ENCODE measurements at places on chromosomes 3 and 15. TPM values are rescaled to one million over a fixed set of nuclear protein-coding genes. Genes with fewer than 3 reads are reported as not detected.

Gene CDHR4
- not detected for total RNA-seq

- no peak for DNase-seq
Observed at GRCh38 chr15:49060710-49061495, 14.7 kb upstream of the SECISBP2L start.

DNA sequence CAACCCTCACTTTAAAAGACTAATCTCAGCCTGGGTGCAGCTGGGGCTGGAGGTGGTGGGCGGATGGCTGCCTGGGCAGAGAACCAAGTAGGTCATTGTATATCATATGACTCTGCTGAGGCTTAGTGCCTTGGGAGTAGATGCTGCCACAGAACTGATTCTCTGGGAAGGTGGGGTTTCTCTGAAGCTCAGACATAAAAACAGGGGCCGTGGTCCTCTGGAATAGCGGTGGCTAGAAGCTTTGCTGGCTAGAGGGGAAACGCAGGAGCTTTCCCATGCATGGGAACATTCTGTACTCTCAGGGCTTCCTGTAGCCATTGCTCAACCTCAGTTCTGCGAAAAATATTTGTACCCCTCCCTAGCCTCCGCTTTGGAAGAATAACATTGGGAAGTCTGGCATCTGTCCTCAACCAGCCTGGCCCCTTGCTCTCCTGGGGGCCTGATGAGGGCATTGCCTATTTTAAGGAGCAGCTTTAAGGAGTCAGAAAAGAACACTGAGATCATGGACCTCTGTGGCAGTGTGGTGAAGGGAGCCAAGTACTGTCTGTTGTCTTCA lies 14.7 kb downstream of the TIMP4 start:
- DNase-seq: no peak

DNA sequence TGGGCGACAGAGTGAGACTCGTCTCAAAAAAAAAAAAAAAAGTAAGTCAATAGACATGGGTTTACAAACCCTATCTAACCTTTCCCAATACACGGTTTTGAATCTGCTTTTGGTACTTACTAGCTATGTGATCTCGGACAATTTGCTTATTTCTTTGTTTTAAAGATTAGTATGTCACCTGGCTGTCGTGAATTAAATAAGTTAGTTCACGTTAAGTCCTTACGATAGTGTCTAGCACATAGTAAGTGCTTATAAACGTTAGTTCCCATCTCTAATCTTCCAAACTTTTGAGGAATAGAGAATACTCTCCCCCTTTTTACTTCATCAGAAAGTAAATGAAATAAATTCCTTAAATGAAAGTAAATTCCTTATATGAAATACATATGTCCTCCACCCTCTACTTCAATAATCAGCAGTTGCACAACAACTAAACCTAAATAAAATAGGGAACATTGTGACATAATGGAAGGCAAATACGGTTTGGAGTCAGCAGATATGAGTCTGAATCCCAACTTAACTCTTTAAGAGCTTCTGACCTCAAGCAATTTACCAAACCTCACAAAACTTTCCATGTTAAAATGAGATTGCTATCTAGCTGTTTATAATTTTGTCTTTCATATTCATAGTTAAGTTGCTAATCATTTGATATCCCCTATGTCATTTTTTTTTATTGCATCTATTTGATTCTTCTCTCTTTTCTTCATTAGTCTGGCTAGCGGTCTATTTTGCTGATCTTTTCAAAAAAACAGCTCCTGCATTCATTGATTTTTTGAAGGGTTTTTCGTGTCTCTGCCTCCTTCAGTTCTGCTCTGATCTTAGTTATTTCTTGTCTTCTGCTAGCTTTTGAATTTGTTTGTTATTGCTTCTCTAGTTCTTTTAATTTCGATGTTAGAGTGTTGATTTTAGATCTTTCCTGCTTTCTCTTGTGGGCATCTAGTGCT lies 134.6 kb downstream of the PEAK1 start:
- no peak for DNase-seq

DNA sequence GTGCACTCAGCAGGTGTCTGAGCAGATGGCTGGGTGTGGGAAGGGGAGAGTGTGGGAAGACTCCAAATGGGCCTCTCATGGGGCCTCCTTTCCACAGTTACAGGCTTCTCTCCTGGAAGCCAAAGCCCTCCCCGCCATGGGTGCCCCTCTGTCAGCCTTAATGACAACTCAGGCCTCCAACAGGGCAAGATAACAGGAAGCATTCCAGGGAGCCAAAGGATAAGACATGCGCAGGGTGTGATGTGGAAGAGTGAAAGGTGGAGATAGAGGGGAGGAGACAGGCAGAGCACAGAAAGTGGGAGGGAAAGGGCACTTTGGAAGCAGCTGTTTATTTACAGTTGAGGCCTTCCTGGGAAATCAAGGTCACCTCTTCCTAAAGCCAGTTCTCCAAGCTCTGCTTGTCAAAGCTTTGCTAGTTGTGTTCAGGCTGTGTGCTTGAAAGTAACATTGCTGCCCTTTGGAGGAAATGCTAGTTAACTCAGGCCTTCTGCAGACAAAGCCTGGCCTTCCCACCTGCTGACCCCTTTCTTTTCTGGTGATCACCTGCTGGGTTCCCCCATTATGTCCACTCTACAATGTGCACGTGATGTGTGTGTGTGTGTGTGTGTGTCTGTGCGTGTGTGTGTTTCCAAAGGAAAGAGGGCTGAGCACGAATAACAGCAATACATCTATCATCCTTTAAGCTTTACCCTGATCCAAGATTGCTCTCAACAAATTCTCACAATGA lies 35.2 kb upstream of the SMAD3 start:
- no peak for DNase-seq
